ENCODE measurements at places on chromosomes 16 and 17. TPM values are rescaled to one million over a fixed set of nuclear protein-coding genes. Genes with fewer than 3 reads are reported as not detected.

DNA sequence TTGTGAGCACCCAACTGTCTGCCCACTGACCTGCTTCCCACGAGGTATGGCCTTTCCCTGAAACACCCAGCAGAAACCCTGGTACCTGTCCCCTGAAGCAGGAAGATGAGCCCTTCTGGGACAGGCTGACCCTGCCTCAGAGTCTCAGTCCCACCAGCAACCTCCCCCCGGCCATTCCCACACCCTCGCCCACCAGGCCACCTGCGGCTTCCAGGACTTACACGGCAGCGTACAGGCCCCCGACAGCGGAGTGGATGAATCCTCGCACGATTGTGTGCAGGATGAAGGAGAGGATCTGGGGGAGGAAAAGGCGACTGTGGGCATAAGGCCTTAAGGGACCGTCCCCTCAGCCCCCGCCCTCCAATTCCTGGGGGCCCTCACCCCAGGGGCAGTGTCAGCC lies 15.4 kb upstream of the PITPNA start:
- DNase-seq, result no peak

Gene C16orf92
- total RNA-seq, result not detected

GRCh38 chr17:20908313-20909267 lies 134.2 kb downstream of the USP22 start:
- no peak for DNase-seq

DNA sequence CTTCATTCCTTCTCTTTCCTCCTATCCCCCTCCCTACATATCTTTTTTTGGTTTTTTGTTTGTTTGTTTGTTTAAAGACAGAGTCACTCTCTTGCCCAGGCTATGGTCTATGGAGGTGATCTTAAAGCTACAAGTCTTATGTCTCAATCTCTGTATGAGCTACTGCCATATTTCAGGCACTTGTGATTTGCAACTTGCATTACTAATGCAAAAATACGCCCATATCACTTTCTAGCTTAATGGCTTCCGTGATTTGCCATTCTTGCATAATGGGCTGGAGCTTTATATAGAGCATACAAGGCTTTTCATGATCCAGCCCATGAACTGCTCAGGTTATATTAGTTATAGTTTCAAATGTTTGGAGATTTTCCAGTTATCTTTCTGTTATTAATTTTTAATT lies 7.5 kb downstream of the CFAP97D1 start:
- DNase-seq, result peak; percentile 75

GRCh38 chr17:1776857-1777256 lies 15.0 kb downstream of the SERPINF1 start:
- DNase-seq, result no peak

Gene KRTAP4-4
- not detected for total RNA-seq
